Hematopoietic multipotent progenitor cell (in vitro differentiated cells): ENCODE measurements at places on chromosomes 7 and 10. TPM values are rescaled to one million over a fixed set of nuclear protein-coding genes. Genes with fewer than 3 reads are reported as not detected.

The SPDYE2 gene
- total RNA-seq, result under 0.01 TPM

GRCh38 chr7:739983-740942, 13.2 kb upstream of the PRKAR1B start:
- DNase-seq, result no peak

GRCh38 chr7:75737856-75738603, 711 bp downstream of the HIP1 start:
- DNase-seq, result no peak

DNA sequence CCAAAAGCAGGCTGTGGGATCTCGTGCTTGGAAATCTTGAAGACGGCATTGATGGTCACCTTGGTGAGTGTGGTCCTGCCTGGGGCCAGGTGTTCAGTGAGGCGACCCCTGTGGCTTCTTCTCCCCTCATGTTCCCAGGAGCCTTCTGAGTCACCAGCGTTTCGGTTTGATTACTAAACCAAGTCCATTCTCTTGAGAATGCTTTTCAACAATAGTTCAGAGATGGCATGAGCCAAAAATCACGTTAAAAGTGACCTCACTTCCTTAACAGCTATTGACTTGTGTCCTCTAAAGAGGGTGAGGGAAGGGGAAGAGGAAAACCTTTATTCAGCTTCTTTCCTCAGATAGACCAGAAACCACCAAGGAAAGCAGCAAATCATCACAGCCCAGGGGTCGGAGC, 315.2 kb downstream of the GATA3 start:
- no peak for DNase-seq

GRCh38 chr7:135253851-135254771, 20.5 kb downstream of the STRA8 start:
- peak; percentile 47 for DNase-seq
